Transverse colon (tissue), 4 donors: ENCODE measurements at places on chromosomes 2 and 18. TPM values are rescaled to one million over a fixed set of nuclear protein-coding genes. Genes with fewer than 3 reads are reported as not detected.

TMEFF2 gene
- not detected for total RNA-seq

EFR3B gene
- total RNA-seq, result 0.32 TPM

ITPRID2 gene
- total RNA-seq, result 117 TPM

DNA sequence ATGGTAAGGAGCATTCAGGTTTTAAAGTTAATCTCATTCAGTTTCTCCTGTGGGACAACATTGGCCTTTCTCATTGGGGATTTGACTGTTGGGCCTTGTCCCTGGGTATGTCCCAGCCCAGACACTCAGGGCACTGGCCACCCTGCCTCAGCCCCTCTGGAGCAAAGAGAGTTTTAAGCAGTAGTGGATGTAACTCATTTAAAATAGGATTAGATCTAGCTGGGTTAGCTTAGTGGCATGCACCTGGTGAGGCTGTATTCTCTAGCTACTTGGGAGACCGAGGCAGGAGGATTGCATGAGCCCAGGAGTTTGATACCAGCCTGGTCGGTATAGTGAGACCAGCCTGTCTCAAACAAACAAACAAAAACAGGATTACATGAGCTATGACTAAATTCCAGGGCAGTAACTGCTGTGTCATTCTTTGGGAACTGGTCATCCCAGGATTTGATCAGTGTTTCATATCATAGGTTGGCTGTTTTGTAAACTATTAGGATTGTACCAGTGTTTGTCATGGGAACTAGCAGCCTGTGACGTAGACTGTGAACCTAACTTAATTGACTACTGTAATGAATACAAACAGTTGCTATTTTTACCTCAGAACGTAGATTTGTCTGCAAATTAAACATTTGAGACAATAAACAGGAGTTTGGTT lies 12.5 kb downstream of the INPP4A start:
- H3K4me1 ChIP-seq, result peaks cover 61% of the 10 kb centered on the region
- no peaks in the 10 kb centered on the region for H3K27me3 ChIP-seq
- no peaks in the 10 kb centered on the region for H3K36me3 ChIP-seq
- H3K4me3 ChIP-seq, result no peak overlapping the region
- peak overlapping the region; percentile 74 for H3K27ac ChIP-seq

GRCh38 chr18:80178935-80179818 lies 68.1 kb downstream of the PARD6G start:
- DNase-seq, result no peak
- no peaks in the 10 kb centered on the region for H3K36me3 ChIP-seq
- H3K27ac ChIP-seq, result no peak overlapping the region
- H3K27me3 ChIP-seq, result no peaks in the 10 kb centered on the region
- no peaks in the 10 kb centered on the region for H3K4me1 ChIP-seq
